Stimulated activated CD8-positive, alpha-beta memory T cell treated with anti-CD3 and anti-CD28 coated beads, Interleukin-15, amount 100 ng/mL, for 4 hours (primary cell): ENCODE measurements at places on chromosomes 1 and 21.

GRCh38 chr1:197715806-197716205 is 59.5 kb downstream of the DENND1B start:
- no peak for DNase-seq

DNA sequence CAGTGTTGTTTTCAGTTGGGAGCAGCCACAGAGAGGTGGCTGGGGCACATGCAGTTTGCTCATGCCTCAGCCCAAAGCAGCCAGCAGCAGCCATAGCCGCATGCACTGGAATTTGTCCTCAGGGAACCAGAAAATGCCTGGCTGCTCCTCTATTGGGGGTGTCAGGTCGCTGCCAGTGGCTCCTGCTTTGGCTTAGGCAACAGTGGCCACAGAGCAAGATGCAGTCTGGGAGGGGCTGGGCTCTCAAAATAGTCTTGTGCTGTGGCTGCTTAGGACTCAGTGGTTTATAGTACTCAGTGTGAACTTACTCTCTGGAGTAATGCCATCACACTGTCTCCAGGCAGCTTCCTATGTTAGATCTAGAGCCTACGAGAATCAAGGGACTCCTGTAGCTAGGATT is 25.0 kb downstream of the CD55 start:
- no peak for DNase-seq

- no peak for DNase-seq
These were observed 249.7 kb downstream of the C1orf94 start for GRCh38 chr1:34426325-34426896.

DNA sequence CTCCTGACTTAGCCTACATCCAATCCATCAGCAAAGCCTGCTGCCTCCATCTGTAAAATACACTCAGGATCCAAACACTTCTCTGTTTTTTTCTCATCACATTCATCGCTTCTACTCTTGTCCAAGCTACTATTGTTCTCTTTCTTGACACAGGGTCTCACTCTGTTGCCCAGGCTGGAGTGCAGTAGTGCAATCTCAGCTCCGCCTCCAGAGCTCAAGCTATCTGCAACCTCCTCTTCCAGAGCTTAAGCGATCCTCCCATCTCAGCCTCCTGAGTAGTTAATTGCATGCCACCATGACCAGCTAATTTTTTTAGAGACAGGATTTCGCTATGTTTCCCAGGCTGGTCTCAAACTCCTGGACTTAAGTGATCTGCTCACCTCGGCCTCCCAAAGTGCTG is 44.3 kb upstream of the H6PD start:
- DNase-seq: no peak

DNA sequence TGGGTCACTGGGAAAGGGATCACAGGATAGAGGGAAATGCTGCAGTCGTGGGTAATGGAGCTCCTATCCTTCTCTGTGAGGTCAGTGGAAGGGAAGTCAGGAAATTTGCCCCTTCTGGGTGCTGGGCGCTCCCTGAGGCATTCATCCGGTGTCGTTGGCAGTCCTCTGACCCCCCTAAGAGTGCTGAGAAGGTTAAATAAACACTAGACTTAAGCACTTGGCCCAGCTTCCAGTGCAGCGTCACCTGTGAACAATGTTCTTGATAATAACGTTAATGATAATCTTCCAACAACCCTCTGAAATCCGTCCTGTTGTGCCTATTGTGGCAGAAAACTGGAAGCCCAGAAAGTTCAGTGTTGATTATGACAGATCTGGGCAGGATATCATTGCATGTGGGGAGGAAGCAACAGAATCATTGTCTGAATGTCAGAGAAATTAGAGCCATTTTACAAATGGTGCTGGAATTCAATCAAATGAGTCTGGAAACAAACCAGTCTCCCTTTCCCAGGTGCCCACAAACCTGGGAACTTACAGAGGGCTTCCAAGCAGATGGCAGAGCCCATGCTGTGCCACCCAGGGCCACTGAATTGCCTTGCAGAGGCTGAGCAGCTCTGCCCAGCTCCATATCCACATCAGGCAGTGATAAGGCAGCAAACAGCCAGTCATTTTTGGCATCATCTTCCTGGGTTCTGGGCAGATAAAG is 216.8 kb downstream of the KAZN start:
- no peak for DNase-seq

- no peak for DNase-seq
These were observed 168.6 kb downstream of the HIVEP3 start for GRCh38 chr1:41749991-41750745.

- no peak for DNase-seq
These were observed 714.9 kb downstream of the ADGRL2 start for GRCh38 chr1:82515650-82516049.

- DNase-seq: no peak
These were observed 3.9 kb upstream of the CLSTN1 start for GRCh38 chr1:9827558-9828185.

DNA sequence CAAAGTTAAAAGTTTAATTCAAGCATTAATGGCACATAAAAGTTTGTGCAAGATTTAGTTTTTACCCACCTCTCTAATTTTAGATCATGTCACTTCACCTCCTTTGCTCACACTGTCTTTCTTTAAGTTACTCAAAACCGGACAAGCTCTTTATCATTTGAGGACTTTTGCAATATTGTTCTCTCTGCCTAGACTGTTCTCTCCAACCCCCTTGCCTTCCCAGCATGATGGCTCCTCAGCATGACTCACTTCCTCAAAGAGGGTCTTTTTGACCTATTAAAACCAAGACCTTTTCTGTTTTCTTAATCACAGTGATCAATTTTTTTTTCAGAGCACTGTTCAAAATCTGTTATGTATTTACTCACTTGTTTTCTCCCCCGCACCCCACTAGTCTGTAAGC is 61.3 kb downstream of the XKR8 start:
- DNase-seq: no peak

DNA sequence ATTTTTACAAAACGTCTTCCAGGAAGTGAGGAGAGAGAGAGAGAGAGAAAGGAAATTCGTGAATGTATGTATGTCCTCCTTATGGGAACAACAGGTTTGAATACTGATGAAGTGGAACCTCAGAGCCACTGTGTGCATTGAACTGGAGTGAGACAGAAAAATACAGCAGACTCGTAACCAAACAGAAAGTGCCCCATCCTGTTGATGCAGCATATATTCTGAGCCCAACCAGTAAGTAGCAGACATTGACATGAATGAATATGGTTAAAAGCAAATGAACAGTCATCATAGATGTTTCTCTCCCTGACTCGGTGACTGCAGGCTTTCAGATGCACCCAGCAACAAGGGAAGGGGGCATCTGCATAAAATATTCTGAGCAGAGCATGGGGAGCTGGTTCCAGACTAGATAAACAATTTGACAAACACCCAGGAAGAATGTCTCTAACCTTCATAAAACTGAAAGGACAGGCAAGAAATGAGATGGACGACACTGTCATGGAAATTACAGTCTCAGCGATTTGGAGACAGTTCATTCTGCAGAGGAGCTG is 471.0 kb upstream of the PBX1 start:
- DNase-seq: no peak

- peak; percentile 27 for DNase-seq
These were observed 46.3 kb upstream of the VANGL1 start for GRCh38 chr1:115595279-115596079.

DNA sequence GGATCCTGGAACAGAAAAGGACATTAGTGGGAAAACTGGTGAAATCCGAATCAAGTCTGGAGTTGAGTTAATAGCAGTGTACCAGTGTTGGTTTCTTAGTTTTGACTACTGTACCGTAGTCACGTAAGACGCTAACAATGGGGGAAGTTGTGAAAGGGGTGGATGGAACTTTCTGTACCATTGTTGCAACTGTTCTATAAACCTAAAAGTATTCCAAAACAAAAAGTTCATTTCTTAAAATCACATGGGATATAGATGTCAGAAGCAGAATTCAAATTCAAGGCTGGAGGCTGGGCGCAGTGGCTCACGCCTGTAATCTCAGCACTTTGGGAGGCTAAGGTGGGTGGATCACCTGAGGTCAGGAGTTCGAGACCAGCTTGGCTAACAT is 16.9 kb downstream of the ARHGEF19 start:
- DNase-seq: no peak

DNA sequence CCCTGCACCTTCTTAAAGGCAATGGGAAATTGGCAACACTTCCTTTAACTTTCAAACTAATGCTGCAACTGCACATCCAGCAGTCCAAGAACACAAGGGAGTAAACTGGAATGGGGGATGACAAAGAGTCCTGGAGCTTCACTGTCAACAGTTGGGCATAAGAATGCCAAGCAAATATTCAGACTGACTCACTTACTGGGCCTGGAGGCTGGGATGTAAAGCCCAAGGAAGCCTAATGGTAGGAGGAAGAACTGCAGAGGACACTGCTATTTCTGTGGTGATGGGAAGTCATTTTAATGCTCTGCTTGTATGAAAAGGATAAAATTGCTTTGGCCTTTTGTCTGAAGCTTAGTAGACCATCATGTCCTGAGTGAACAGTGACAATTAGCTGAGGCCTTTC is 15.7 kb upstream of the DMRTA2 start:
- DNase-seq: no peak

GRCh38 chr21:17679002-17679600 is 66.4 kb upstream of the BTG3 start:
- DNase-seq: no peak

GRCh38 chr1:10778640-10779039 is 17.8 kb downstream of the CASZ1 start:
- DNase-seq: no peak

GRCh38 chr1:74693473-74693872 is 19.9 kb upstream of the ERICH3 start:
- DNase-seq: no peak

DNA sequence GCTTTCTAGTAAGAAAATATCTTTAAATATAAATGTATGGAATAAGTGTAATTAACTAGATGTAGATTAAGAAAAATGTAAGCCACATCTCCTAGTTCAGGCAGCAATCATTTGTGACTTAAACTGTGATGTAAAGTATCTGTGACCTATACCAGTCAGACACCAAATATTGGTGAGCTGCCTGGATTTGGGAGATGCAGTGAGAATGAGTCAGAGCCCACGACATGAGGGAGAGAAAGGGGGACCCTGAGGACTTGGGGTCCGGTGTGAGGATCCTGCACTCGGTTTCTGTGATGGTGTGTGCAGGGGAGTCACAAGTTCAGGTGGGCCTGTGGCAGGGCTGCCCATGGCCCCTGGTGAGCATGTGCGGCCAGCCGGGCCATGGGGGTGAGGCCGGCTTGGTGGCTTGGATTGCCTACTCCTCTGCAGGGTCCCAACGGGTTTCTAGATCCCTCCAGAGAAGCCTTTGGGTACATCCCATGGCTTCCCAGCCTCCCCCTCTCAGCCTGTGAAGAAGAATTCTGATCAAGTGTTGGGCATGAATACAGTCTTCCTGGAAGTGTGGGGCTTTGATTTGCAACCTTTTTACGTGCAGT is 19.0 kb upstream of the ABCG1 start:
- DNase-seq: no peak

DNA sequence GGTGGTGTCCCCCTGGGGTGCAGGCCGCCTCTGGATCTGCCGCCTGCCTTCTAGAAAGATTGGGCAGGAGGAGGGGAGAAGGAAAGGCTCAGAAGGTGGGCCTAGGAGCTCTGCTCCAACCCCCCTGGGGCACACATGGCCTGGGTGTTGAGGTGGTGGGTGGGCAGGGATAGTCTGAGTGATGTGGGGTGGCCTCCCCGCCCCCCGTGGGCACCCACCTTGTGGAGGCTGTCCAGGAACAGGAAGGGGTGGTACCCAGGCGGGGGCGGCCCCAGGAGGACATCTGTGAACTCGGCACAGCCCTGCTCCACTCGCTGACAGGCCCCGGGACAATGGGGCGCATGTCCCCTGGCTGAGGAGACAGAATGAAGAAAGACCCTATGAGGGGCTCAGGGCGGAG is 54.9 kb downstream of the MORN1 start:
- no peak for DNase-seq

DNA sequence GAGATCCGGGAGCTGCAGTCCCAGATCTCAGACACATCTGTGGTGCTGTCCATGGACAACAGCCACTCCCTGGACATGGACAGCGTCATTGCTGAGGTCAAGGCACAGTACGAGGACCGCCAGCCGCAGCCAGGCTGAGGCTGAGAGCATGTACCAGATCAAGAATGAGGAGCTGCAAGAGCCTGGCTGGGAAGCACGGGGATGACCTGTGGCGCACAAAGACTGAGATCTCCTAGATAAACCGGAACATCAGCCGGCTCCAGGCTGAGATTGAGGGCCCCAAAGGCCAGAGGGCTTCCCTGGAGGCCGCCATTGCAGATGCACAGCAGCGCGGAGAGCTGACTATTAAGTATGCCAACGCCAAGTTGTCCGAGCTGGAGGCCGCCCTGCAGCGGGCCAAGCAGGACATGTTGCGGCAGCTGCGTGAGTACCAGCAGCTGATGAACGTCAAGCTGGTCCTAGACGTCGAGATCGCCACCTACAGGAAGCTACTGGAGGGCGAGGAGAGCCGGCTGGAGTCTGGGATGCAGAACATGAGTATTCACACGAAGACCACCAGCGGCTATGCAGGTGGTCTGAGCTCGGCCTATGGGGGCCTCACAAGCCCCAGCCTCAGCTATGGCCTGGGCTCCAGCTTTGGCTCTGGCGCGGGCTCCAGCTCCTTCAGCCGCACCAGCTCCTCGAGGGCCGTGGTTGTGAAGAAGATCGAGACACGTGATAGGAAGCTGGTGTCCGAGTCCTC is 25.5 kb downstream of the ETV3L start:
- no peak for DNase-seq

GRCh38 chr1:235127732-235128455 is 743 bp downstream of the TOMM20 start:
- no peak for DNase-seq

DNA sequence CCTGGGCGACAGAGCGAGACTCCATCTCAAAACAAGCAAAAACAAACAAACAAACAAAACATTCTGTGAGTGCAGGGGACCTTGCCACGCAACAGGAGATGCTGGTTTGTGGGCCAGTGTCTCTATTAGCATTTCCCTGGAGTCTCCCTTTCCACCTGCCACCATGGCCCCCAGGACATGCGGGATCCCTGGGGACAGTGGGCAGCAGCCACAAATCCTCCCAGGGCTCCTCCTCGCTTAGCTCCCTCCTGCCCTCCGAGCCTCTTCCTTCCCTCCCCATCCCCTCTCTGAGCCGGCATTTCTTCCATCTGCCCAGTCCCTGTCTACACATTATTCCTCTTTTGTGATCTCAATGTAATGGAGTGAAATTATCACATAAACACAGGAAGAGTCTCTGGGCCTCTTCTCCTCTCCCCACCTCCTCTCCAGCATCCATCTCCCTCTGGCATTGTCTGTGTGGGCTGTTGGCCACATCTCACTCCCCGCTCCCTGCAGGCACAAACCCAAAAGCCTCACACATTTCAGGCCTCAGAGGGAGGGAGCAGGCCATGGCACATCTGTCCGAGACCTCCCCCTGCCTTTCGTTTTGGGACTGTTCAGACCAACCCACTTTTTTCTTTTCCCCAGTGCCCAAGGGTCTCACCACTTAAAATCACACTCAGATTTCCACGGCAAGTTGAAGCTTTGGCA is 144.3 kb downstream of the MIS18A start:
- no peak for DNase-seq

DNA sequence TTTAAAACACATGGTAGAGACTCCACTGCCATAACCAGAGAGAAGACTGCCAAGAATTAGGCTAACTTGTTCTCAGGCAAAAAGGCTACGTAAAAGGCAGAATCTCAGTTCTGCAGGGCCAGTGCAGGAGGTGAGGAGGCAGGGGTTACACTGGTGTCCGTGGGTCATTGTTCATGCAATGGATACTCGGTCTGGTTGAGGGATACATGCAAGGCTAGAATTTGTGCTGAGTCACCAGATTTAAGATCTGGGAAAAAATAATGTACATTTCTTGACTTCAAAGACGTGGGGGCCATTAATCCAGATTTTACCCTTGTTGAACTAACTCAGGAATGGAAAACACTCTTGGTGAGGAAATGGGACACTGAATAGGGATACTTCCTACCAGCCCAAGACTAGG is 52.3 kb upstream of the DPH5 start:
- DNase-seq: no peak
